ENCODE measurements at places on chromosomes 6 and 20. TPM values are rescaled to one million over a fixed set of nuclear protein-coding genes. Genes with fewer than 3 reads are reported as not detected.

The PABPC1L gene
- total RNA-seq: 10.8 TPM

GRCh38 chr6:117267766-117268534 is 2.6 kb downstream of the VGLL2 start:
- DNase-seq: no peak

DNA sequence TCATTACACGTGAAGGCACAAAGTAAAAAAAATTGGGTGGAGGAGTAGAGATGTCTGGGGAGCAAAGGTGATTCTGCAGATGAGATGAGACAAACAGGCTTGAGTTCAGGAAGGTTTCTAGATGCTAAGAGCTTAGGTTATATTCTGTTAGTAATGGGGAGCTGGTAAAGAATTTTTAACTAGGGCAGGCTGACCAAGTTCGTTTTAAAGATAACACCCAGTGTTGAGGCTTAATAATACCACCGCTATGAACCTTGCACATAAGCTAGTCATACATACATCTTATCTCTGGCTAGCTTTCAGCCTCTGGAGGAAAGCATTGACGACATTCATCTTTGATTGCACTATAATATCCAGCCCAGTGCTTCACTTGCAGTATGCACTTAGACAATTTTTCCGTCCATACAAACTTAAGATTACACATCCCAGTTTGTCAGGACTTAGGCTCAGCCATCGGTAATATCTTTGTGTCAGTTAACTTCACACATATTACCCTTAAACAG is 12.1 kb downstream of the NHSL1 start:
- no peak for DNase-seq

GRCh38 chr6:21836772-21837425 is 243.3 kb downstream of the SOX4 start:
- no peak for DNase-seq

GRCh38 chr6:44527583-44528369 is 140.3 kb downstream of the CDC5L start:
- no peak for DNase-seq

The MCM8 gene
- total RNA-seq: 8.4 TPM
